Esophagus squamous epithelium (tissue), 5 donors: ENCODE measurements at places on chromosomes 2 and 18.

GRCh38 chr2:120953066-120953756 is 217.5 kb downstream of the GLI2 start:
- DNase-seq = no peak

DNA sequence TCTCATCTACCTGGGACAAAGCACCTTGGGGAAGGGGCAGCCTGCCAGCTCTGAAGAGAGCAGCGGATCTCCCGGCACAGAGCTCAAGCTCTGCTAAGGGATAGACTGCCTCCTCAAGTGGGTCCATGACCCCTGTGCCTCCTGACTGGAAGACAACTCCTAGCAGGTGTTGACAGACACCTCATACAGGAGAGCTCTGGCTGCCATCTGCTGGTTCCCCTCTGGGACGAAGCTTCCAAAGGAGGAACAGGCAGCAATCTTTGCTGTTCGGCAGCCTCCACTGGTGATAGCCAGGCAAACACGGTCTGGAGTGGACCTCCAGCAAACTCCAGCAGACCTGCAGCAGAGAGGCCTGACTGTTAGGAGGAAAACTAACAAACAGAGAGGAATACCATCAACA is 549.9 kb upstream of the LRATD1 start:
- no peak for DNase-seq

DNA sequence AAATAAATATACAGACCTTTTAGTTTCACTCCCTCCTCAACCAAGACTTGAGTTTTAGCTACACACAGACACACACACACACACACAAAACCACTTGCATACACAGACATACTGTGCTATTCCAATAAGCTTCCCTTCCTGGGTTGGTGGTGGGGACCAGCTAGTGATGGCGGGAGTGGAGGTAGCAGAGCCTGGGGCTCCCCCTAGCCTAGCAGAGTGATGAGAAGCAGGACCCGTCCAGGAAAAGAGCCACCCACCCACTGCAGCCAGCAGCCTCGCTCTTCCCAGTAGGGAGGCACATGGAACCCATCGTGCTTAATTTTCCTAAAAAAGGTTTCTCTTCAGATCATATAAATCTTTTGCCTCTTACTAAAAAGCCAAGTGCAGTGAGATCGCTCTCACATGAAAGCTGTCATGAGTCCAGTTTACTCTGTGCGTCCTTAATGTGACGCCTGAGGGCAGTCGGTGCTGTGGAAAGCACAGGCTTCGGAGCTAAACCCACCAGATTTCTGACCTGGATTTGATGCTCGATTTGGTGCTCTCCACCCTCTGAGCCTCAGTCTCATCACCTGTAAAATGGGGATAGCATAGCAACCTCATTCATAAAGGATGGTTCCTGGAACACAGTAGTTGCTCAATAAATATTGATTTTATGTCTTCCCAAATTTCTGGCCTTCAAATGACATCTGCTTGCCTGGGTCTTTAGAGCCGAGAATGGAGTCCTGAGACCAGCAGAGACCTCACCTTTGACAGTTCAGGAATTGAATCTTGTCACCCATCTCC is 60.1 kb upstream of the YWHAQ start:
- no peak for DNase-seq

- DNase-seq = no peak
Observed at GRCh38 chr2:68423966-68424650, 43.0 kb downstream of the FBXO48 start.

- no peak for DNase-seq
Observed at GRCh38 chr2:134348239-134348638, 94.4 kb downstream of the MGAT5 start.

DNA sequence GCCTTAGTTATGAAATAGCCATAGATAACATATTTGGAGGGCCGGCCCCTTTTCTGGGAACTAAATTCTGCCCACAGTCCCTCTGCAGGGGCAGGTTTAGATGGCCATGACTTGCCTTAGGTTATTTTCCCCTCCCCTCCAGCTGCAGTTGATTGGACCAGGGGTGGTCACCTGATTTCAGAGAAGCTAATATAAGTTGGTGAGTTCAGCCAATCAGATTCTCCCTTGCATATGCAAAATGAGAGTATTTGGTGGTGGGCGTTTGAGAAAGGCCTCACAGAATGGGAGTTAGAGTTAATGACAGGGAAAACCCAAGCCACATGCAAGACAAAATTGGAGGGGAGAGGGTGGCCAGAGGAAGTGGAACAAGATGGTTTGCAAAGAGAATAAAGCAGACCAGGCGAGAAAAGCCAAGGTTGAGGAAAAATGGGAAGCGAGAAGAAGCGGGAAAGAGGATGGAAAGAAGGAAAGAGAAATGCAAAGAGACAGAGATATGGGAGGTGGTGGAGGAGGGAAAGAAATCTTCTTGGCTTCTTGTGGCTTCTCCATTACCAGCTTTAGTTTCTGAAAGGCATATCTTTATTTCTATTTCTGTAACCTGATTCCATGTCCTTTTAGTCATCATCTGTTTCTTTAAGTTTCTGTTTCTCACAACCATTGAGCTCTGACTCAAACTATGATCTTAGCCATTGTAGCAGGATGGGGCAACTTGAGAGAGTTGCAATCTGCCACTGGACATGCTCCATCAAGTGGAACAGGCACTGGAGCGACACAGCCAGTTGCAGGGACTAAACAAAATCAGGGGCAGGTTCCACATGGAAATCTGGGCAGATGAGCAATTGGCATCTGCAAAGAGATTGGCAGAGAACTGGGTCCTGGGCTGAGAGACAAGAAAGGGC is 108.1 kb upstream of the SIX3 start:
- no peak for DNase-seq

GRCh38 chr2:165682546-165682945 is 111.5 kb downstream of the GALNT3 start:
- no peak for DNase-seq

DNA sequence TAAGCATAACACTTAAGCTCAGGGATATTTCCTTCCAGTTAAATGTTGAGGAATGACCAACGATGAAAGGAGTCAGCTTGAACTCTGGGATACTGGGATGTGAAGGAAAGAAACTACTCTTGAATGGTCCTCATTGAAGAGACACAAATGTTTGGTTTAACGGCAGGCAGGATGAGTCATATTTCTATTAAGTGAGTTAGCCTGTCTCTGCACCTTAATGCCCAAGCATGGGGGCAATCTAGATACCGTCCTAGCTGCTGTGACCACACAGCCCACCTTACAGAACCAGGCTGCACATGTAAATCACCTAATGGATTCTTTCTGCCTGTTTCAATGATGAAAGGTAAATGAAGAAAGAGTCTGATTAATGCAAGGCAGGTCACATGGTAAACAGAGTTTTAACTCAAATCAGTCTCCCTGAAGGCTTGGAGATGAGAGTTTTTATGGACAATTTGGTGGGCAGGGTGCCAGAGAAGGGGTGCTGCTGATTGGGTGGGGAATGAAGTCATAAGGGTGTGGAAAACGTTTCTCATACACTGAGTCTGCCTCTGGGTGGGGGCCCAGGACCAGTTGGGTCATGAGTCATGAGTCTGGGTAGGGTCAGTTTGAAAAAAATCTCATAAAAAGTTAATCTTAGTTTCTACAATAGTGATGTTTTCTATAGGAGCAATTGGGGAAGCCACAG is 144.6 kb upstream of the MMADHC start:
- no peak for DNase-seq

- DNase-seq = no peak
Observed at GRCh38 chr2:110095994-110096633, 19.5 kb downstream of the MALL start.

- DNase-seq = no peak
Observed at GRCh38 chr2:12389344-12390045, 327.2 kb upstream of the TRIB2 start.

GRCh38 chr2:241951920-241952319 is 82.4 kb downstream of the RTP5 start:
- no peak for DNase-seq

GRCh38 chr2:66550826-66551225 is 115.9 kb downstream of the MEIS1 start:
- no peak for DNase-seq
